ENCODE measurements at places on chromosomes 5 and 9.

DNA sequence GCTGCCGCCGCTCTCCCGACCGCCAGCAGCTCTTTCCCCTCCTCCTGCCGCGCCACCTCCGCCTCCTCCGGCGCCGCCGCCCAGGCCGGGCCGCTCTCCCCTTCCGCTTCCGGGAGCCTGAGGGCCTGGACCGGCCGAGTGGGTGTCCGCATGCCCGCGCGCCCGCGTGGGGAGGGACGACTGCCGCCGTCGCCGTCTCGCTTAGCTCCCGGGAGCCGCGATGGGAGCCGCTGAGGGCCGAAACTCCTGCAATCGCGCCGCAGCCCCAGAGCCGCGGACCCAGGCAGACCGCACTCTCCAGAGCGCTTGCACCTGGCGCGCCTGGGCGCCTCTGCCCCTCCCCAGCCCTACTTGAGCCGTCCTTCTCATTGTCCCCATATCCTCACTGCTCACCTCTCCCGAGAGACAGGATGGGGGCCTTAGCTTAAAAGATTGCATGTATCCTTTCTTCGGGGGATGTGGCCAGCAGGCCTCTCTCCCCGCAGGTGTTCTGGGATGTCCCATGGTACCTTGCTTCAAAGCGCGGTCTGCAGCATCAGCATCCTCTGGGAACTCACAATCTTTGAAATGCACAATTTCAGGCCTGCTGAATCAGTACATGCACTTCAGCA is at the start of gene ZDHHC21:
Gene ZDHHC21, minus strand, starts transcription at position 182 of the 611 bp plus-strand sequence. CDS start 19,092 bp downstream, outside the sequence.
- DNase-seq: peak; percentile 72

DNA sequence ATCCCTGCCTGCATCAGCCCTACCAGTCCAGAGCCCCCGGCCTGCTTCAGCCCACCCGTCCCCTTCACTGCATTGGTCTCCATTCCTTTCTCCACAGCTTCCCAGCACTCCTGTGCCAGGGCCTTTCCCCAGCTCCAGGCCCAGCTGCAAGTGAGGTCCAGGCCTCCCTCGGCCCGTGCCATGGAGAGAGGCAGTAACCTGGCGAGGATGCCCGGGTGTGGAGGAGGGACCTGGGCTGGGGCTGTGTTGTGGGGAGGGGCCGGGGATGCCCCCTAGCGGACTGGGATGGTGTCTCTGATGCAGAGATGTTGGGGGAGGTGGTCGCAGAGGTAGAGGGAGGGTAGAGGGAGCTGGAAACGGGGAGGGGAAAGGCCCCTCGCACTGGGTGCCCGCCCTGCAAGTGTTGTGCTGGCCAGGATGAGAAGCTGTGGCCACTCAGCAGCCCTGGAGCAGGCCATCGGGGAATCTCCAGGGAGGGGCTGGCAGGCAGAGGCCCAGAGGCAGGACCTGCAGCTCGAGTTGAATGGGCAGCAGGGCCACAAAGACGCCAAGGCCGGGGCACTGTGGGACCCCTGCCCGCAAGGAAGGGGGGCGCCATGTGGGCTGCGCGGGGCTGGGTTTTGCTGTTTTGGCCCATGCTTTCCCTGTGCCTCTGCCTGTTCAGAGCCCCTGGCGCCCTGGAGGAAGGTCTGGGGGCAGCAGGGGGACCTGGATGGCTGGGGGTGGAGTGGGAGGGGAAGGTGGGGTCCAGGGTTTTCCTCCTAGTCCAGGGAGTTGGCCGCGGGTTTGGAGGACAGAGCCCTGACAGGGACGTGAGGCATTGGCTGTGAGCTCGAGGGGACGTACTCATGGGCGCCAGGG is 26.0 kb upstream of the NKD2 start:
- no peak for DNase-seq

GRCh38 chr9:112774006-112774996 is 23.7 kb downstream of the SNX30 start:
- DNase-seq: no peak

DNA sequence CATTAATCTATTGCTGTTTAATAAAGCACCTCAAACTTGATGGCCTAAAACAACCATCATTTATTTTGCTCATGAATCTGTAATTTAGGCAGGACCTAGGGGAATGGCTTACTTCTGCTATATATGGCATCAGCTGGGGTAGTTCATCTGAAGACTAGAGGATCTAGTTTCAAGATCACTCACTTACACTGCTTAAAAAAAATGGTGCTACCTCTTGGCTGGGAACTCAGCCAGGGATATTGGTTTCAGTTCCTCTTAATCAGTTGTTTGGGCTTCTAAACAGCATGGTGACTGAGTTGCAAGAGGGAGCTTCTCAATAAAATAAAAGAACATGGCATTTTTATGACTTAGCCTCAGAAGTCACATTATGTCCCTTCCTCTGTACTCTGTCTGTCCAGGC is 142.0 kb downstream of the FAM114A2 start:
- DNase-seq: no peak

GRCh38 chr9:133251773-133252172 is 23.2 kb downstream of the ABO start:
- DNase-seq: no peak

DNA sequence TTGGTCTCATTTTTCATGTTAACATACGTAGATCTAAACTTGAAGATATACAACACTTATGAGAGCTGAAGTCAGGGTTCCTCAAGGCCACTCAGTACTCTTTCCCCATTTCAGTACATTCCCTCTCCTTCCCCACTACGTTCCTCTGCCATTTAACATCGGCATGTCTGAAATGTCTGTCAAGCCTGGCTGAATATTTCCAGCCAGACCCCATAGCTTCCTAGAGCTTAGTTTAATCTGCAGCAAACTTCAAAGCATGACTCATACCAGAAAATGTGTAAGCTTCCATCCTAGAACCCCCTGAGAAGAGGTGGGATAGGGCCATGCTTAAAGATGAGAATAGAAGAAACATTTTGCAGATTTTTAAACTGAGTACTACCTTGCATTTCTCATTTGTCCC is 6.2 kb downstream of the GZMA start:
- DNase-seq: no peak

DNA sequence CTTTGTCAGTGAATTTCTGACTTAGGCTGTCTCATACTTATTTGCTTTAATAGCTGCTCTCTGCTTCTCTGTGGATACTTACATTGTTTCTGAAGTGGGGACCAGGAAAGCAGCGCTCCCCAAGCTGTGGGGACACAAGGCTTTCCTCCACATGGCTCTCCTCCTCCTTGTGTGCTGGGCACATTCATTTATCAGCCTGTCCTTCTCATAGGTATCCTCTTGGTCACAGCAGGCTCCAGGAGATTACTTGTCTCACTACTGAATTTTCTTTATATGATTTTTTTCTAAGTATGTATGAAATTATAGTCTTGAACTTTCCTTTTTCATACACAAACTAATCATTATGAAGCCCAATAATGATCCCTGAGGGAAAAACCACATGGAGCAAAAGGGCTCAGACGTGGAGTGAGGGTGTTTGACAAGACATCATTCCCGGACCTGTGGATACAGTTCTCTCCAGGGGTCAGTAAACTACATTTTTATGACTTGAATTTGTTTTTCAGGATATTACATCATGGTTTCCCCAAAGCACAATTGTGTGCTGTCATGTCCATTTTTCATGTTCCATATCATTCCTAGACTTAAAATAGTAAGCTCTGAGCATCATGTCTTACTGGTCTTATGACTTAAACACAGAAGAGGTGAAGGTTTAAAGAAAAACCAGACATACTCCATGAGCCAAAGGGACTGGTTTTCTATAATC is 234.5 kb downstream of the PCSK1 start:
- DNase-seq: no peak

- DNase-seq: peak; percentile 88
Measured at GRCh38 chr9:112793213-112793810, 42.8 kb downstream of the SNX30 start.

DNA sequence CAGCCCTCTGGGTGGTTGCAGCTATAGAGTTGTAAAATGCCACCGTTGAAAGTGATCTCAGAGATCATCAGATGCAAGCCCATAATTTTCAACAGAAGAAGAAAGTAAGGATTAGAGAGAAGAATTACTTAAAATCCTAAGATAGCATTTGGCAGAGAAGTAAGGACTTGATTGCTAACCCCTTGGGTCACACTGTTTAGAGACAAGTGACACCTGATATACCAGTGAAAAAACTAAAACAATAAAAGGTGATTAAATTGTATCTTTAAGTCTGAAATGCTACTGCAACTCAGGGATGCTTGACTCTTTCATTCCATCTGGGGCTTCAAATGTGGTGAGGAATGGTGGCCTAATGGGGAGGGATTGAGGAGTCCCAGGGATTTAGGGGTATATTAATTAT is 280.9 kb upstream of the PANK3 start:
- DNase-seq: no peak

DNA sequence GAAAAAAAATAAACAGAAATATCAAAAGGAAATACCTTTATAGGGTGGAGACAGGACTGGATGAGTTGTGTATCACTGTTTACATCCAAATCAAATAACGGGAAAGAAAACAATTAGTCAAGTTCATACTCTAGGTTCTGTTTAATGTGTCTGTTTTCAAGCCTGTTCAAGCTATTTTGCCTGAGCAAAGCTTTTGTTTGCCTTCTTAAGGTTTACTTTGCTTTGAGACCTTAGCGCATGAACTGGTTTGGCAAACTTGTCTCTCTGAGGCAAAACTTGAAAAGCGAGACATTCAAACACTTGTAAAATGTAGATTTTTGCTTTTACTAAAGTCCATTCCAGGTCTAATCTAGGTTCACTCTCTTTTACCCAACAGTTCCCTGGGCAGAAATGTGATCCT is 174.1 kb upstream of the RFX3 start:
- no peak for DNase-seq

DNA sequence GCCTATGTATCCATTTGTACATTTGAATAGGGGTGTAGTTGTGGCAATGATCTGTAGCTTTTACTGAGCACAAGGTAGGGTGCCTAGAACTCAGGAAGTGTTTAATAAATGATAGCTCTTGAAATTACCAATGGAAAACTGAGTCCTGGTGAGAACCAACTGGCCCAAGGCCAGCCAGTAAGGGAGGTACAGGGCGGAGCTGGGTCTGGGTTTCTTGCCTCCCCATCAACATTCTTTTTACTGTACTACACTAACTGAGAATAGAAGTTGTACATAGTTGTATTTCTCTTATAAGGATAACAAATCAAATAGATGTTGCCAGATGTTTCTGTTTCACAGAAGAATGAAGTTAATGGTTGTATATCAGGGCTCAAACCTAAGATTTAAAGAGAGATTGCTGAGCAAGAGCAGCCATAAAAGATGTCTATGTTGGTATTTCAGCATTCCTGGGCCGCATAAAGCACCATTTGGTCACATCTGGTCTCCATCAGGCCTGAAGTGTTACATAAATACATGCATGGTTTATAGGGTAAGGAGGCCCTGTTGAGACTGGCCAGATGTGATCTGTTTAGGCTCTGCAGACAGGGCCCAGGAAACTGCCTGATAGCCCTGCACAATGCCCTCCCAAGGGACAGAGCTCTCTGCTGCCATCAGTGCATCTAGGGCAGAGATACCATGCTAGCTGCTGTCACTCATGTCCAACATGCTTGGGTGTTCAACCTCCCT is 210.5 kb downstream of the NXNL2 start:
- no peak for DNase-seq

DNA sequence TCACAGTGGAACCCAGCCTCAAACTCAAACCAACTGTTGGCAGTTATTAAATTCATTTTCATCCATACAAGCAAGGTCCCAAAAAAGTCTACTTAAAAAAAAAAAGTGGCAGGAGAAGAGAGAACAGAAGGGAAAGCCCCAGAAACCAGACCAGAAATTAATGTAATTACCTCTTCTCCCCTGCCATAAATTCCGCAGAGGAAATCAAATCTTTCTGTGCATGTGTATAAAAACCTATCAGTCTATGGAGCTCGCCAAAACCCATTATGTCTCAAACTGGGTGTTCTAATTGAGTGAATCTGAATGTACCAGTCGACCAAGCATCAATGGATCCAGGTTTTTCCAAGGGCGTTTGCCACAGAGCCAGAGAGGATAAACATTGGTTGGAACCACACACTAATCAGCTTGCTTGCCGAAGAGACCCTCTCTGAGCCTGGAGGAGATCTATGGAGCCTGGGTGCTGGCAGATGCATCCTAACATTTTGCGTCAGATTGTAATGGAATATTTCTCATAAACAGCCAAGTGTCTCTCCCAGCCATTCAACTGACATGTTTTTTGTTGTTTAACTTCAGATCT is 7.9 kb upstream of the HAND1 start:
- DNase-seq: no peak

GRCh38 chr5:141155540-141156374 is 5.9 kb downstream of the PCDHB6 start:
- no peak for DNase-seq

DNA sequence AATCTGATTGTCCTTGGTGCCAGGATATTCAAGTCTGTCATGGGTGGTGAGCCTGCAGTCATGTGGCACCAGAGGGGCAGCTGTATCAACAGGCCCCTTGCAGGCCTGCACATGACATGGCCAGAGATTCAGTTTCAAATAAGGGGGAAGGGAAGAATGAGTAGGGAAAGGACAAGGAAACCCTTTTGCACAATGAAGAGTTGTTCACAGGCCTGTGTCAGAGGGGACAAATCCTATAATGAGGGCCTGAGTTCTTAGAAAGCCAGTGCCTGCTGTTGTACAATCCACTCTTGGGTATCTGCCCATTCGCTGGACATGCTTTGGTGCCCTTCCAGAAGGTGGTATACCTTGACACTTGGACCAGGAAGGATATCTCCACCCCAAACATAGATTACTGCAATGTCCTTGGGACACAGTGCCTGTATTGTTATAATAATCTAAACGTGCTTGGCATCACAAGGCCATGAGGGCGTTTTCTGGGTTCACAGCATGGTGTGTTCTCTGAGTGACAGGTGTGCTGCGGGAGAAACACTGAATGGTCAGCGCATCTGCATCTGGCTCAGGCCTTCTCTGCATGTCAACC is 1.9 kb upstream of the TMEM171 start:
- DNase-seq: no peak

Measured in stimulated activated naive CD8-positive, alpha-beta T cell treated with anti-CD3 and anti-CD28 coated beads, Interleukin-15, Interleukin-2, amounts not matched to agents 100 U/mL and 50 U/mL, for 24 hours (primary cell).